ENCODE measurements at places on chromosomes 4 and X.

GRCh38 chrX:132505116-132505515 lies 16.3 kb upstream of the MBNL3 start:
- no peak for DNase-seq

GRCh38 chrX:6223516-6223915 lies 5.2 kb downstream of the NLGN4X start:
- peak; percentile 3 for DNase-seq

DNA sequence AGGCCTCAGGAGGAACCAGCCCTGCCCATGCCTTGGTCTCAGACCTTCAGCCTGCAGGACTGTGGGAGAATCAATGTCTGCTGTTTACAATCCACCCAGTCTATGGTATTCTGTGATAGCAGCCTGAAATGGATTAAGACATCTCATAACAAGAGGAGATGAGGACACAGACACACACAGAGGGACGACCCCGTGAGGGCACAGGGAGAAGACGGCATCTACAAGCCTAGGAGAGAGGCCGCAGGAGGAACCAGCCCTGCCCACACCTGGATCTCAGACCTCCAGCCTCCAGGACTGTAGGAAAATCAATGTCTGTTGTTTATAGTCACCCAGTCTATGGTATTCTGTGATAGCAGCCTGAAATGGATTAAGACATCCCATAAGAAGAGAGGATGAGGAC lies 3.3 kb downstream of the SLC25A6 start:
- no peak for DNase-seq

DNA sequence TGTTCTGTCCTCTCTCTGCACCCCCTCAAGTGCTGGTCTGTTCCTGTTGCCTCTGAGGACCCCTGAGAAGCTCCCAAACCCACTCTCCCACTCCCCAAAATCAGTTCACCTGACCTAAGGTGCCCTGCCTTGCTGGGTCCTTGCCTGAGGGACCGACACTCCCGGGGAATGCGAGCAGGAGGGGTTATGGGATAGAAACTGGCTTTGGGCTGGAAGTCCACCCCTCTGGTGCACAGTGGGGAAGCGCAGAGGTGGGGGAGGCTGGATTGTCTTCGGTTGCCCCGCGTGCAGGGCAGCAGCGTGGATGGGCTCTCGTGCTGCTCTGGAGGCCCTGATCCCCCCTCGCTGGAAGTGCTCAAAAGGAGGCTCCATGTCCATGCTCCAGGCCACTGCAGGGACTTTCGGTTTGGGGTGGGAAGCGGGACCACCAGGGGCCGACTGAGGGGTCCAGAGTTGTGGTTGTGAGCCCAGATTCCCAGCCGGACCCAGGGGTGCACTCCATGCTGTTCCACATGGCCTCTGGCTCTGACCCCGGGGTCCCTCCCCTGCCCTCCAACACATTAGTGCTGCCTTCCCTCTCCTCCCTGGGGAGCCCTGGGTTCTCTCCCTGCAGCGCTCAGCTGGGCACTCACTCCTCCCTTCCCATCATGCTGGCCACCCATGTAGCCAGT lies 7.6 kb downstream of the SORCS2 start:
- DNase-seq = no peak

- DNase-seq = no peak
Measured at GRCh38 chr4:10491401-10491800, 34.2 kb upstream of the ZNF518B start.

DNA sequence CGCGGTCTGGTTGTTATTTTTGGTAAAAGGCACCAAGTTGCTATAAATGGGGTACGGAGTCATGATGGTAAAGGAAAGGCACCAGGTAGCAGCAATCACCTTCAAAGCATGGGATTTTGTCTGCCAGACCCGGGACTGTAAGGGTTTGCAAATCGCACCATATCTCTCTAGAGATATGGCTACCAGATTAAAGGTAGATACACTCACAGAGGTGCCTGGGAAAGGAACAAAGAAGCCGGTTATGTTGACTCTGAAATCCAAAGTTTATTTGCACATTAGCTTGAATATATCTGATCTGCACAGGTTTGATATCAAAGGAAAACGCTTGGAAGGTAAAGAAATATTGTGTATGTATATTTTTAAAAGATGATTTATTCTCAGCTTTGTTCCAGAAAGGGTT lies 4.6 kb downstream of the CCKAR start:
- DNase-seq = no peak

Measured in NCI-H1092 treated with DMSO at 0.1 percent for 48 hours (cell line).